ENCODE measurements at places on chromosomes 2 and 18. TPM values are rescaled to one million over a fixed set of nuclear protein-coding genes. Genes with fewer than 3 reads are reported as not detected.
A peak's percentile ranks its signal among the peaks of the same experiment; 100 is the strongest.

DNA sequence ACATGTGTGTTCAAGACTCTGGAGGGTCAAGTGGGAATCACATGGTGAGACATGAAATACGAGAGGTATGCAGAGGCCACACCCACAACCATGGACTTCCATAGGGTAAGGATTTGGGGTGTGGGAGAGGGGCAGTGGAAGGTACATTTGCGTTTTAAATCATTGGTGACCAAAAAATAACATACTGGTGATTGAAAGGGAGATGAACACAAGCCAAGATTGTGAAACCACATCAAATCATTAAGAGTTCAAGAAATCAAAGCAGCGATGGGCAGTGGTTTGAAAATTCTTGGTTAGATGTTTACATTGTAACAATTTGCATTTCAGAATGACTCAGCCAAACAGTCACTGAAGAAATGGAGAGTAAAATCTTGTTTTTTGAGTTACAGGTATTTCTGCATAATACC lies 1.9 kb upstream of the CABYR start:
- no peak overlapping the region for H3K4me3 ChIP-seq
- peaks cover 20% of the 10 kb centered on the region for H3K4me1 ChIP-seq
- peaks cover 3% of the 10 kb centered on the region for H3K36me3 ChIP-seq

GRCh38 chr2:19936203-19936602 lies 34.4 kb upstream of the TTC32 start:
- H3K4me3 ChIP-seq = no peak overlapping the region
- no peaks in the 10 kb centered on the region for H3K27me3 ChIP-seq
- no peak overlapping the region for H3K27ac ChIP-seq
- no peak for DNase-seq

DNA sequence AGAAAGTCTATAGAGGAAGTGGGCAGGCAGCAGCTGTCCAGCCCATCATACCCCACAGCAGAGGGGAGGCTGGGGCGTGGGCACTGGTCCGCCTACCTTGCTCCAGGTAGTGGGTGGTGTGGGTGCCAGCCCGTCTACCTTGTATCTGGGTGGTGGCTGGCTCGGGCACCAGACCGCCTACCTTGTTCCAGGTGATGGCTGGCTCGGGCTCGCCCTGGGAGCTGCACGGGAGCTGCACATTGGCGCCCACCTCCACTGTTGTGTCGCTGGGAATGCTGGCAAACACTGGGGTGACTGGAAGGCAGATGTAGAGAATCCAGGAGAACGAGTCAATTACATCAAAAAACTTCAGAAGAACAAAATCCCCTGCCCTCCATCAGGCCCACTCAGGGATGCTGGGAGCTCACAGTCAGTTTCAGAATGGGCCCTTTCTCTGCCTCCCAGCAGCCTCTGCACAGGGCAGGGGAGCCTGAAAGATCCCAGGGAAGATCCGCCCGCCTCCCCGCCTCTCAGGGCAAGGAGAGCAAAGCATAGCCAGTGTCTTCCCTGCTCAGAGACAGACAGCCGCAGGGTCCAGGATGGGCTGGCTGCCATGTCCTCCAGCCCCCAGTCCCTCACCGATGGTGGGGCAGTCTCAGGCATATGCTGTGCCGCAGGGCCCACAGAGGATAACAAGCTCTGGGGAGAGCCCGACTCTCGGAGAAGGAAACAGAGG lies 82.3 kb downstream of the PXDN start:
- no peaks in the 10 kb centered on the region for H3K4me1 ChIP-seq
- no peak overlapping the region for H3K27ac ChIP-seq
- peaks cover 7% of the 10 kb centered on the region for H3K27me3 ChIP-seq
- no peaks in the 10 kb centered on the region for H3K36me3 ChIP-seq
- no peak for DNase-seq

DNA sequence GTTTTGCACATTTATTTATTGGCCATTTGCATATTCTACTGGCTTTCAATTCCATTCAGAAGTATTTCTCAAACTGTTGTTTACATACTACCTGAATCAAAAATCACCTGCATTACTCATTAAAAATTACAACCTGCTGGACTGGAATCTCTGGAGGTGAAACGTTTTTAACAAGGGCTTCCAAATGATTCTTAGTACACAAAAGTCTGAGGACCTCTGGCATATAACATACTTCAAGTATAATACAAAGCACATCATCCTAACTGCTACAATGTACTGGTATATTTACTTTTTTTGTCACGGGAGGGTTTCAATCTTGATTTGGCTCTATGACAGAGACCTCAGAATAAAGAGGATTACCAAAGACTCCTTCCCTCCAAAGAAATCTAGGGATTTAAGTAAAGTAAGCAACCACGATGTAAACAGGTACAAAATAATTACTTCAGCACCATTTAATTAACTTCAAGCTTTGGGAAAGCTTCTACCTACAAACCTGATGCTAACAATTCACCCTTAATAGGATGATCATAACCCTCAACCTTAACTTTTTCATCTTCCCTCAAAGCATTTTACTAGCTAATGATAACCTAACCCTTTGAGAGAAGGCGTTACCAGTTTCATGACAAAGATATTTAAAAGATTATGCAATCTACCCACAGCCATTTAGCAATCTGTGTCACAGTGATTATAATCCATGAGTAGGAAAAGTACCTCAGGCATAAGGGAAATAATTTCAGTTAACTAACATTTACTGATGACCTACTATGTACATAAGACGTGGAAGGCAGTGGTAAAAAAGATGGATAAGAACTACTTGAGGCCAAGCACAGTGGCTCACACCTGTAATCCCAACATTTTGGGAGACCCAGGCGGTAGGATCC lies 24.7 kb downstream of the ATAD2B start:
- no peaks in the 10 kb centered on the region for H3K36me3 ChIP-seq
- no peak overlapping the region for H3K27ac ChIP-seq
- no peak overlapping the region for H3K4me3 ChIP-seq
- H3K27me3 ChIP-seq = no peaks in the 10 kb centered on the region
- peaks cover 28% of the 10 kb centered on the region for H3K4me1 ChIP-seq
- DNase-seq = no peak

- no peak overlapping the region for H3K4me3 ChIP-seq
- no peaks in the 10 kb centered on the region for H3K36me3 ChIP-seq
- no peaks in the 10 kb centered on the region for H3K27me3 ChIP-seq
- no peak overlapping the region for H3K27ac ChIP-seq
- H3K4me1 ChIP-seq = no peaks in the 10 kb centered on the region
Observed at GRCh38 chr2:189608795-189609422, 28.3 kb upstream of the SLC40A1 start.

DNA sequence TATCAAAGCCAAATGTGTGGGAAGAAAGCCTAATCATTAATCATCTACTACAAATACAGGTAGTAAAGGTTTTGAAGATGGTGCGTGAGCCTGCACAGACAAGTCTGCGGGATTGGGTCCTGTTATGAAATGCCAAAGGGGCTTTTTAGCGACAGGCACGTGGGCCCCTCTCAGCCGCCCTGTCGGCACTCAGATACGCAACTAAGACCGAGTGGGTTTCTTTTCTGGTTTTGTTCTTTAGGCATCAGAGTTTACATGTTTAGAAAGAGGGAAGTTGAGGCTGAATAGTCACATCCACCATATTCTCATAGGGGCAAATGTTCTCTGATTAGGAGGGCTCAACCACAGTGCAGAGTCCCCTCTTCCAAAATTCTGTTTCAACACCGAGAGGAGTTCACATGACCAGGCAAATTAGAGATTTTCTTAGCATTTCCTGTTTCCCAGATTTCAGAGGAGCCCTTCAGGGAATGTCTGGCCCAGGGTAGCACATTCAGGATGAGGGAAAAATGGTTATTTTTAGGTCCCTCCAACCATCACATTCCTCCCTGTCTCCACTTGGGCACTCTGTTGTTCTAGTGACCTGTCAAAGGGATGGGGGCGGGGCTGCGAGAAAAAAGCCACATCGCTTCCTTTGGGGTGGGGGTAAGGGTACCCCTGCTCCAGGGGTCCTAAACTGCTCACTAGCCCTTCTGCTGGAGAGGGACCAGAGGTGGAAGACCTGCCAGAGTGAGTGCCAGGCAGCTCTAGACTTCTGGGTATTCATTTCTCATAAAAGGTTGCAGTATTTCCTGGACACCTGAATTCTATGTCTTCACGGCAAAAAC lies 159.2 kb downstream of the BCL2 start:
- peaks cover 92% of the 10 kb centered on the region for H3K4me1 ChIP-seq
- peak overlapping the region; percentile 95 for H3K27ac ChIP-seq
- peak; percentile 60 for DNase-seq
- H3K36me3 ChIP-seq = peaks cover 41% of the 10 kb centered on the region

DNA sequence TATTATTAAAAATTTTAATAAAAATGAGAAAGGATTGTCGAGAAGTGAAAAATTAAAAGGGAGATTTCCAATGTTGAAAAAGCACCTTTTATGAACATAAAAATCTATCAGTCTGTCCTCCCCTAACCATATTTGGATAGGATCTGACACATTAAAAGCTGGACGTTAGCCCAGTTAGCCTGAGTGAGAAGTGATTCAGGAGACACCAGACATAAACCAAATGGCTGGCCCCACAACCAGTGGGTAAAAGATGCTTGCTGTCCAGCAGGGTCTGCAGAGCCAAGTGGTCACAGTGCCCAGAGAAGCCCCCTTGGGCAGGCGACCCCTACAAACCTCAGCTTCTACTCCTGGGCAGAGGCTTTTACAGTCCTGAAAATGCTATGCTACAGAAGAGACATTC lies 253.8 kb upstream of the LYPD1 start:
- H3K4me1 ChIP-seq = no peaks in the 10 kb centered on the region
- no peak overlapping the region for H3K4me3 ChIP-seq
- no peaks in the 10 kb centered on the region for H3K27me3 ChIP-seq
- no peaks in the 10 kb centered on the region for H3K36me3 ChIP-seq
- H3K27ac ChIP-seq = no peak overlapping the region
- no peak for DNase-seq

- no peak overlapping the region for H3K4me3 ChIP-seq
- no peaks in the 10 kb centered on the region for H3K36me3 ChIP-seq
- no peak for DNase-seq
- H3K27ac ChIP-seq = no peak overlapping the region
- peaks cover 10% of the 10 kb centered on the region for H3K27me3 ChIP-seq
Observed at GRCh38 chr2:134818321-134818720, 20.1 kb upstream of the ACMSD start.

DNA sequence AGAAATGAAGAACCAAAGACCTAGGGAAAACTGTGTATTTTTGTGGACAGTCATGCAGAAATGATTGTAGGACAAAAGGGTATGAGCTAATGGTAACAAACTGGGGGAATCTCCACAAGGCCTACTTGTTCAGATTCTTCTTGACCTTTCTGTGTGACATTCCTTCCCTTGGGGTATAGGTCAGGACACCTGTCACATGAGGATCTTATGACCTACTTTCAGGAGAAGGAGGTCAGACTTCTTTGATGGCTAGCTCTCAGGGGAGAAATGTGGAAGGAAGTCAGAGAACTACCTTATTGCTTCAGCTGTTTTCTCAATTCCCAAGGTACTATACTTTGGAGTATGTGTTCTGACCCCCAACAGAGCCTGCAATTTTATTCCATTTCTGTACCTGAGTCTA lies 40.7 kb upstream of the TANK start:
- H3K36me3 ChIP-seq = no peaks in the 10 kb centered on the region
- no peaks in the 10 kb centered on the region for H3K27me3 ChIP-seq
- H3K27ac ChIP-seq = no peak overlapping the region
- H3K4me3 ChIP-seq = no peak overlapping the region
- DNase-seq = no peak
- H3K4me1 ChIP-seq = peaks cover 24% of the 10 kb centered on the region

DNA sequence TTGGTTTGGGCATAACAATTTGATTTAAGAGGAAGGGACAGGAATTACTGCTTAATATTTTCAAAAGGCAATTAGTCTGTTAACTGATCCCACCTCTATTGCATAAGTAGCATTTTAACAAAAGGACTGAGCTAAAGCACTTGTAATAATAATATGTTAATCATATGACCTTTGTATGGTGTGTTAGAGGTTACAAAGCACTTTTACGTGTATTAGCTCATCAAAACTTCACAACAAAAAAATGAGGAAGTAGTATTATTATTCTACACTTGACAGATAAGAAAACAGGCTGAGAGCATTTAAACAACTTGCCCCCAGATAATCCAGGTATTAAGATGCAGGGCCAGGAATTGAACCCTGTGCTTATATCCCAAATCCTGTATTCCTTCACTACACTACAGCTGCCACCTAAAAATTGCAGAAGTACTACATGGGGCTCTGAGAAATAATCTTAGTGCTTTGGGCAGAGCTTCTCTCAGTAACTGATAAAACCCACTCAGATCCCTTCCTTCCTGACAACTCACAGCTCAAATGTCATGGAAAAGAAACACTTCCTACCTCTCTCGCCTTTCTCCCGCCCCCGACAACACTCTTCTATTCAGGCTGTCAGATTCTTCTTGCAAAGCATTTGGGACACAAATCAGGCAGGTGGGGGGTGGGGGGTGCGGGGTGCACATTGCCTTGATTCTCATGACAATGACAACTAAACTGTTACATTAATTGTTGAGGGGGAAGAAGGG lies 20.7 kb upstream of the KCTD1 start:
- no peak overlapping the region for H3K27ac ChIP-seq
- H3K36me3 ChIP-seq = no peaks in the 10 kb centered on the region
- no peak for DNase-seq
- H3K4me3 ChIP-seq = no peak overlapping the region

GRCh38 chr2:158407031-158407430 lies 49.5 kb downstream of the CCDC148 start:
- no peaks in the 10 kb centered on the region for H3K4me1 ChIP-seq
- H3K27me3 ChIP-seq = peaks cover 19% of the 10 kb centered on the region
- no peak for DNase-seq
- H3K4me3 ChIP-seq = no peak overlapping the region

GRCh38 chr18:51751901-51752300 lies 554.4 kb upstream of the MEX3C start:
- no peak overlapping the region for H3K4me3 ChIP-seq
- no peak overlapping the region for H3K27ac ChIP-seq
- DNase-seq = no peak
- no peaks in the 10 kb centered on the region for H3K36me3 ChIP-seq

DNA sequence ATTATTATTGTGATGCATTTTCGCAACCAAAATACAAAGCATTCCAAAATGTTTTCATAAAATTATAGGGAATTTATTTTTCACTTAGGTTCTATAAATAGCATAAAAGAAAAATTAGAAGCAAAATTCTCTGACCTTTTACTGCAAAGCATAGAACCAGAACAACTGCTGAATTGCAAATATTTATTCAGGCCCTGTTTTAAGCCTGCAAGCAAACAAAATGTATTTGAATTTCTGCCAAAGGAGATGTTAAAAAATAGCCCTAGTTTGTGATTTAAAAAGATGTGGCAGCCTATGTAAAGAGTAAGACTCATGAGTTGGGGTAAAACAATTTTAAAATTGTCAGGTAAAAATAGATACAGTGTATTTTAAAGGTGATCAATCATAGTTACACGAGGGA lies 138.1 kb downstream of the KCNJ3 start:
- H3K27me3 ChIP-seq = no peaks in the 10 kb centered on the region
- no peaks in the 10 kb centered on the region for H3K4me1 ChIP-seq
- no peak overlapping the region for H3K27ac ChIP-seq
- H3K36me3 ChIP-seq = no peaks in the 10 kb centered on the region
- DNase-seq = no peak
- no peak overlapping the region for H3K4me3 ChIP-seq

Gene CDKL4
- 0.16 TPM for total RNA-seq

Gene SCN9A
- 0.07 TPM for total RNA-seq

Gene PHLPP1
- 8.5 TPM for total RNA-seq

Gene GULP1
- total RNA-seq = not detected

Gene RRM2
- total RNA-seq = 469 TPM

Gene SPDYA
- total RNA-seq = 0.93 TPM

Gene PSMA8
- 2.0 TPM for total RNA-seq

All from activated CD4-positive, alpha-beta T cell treated with anti-CD3 and anti-CD28 coated beads for 36 hours (primary cell).